ENCODE measurements at places on chromosomes 16 and 17.

GRCh38 chr17:34299027-34299426 lies 13.5 kb downstream of the CCL11 start:
- DNase-seq: no peak

DNA sequence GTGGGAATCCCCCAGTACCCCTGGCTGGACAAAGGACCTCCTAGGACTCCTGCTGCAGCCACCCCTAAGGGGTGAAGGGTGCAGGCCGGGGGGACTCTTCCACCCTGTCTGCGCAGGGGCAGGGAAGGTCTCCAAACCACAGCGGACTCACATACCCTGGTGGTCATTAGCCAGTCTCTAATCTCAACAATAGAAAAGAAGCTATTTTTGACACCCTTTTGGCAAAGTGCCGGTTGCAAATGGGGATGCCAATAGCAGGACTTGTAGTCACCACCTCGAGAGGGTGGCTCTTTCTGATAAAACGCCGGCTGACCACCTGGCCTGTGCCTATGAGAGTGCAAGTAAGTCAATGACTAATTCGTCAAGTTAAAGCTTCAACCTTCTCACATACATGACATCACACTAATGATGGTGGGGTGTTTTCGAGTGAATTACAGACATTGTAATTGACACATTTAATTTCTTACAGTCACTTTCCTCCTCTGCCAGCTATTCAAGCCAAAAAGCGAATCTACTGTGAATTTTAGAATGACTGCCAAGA lies 23.1 kb upstream of the DNAH17 start:
- no peak for DNase-seq

GRCh38 chr17:28878981-28879380 lies 18.6 kb downstream of the FLOT2 start:
- peak; percentile 63 for DNase-seq

- no peak for DNase-seq
Observed at GRCh38 chr16:10667239-10667638, 27.5 kb downstream of the TEKT5 start.

- DNase-seq: no peak
Observed at GRCh38 chr17:40108970-40109824, 8.8 kb upstream of the NR1D1 start.

DNA sequence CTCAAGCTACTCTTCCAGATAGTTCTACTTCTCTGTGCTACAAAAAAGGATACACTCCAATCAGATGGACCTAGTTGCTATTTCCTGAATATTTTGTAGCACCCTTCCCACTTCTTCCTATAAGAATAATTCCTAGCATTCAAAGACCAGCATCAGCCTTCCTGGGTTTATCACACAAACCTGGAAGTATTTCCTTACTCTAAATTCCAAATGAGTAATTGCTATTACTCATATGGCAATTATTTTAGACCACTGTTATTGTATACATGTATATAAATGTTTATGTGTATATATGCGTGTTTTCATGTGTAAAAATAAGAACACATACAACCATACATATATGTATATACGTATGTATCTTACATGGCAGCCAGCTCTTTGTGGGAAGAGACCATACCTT lies 130.6 kb downstream of the MYO1D start:
- DNase-seq: no peak

DNA sequence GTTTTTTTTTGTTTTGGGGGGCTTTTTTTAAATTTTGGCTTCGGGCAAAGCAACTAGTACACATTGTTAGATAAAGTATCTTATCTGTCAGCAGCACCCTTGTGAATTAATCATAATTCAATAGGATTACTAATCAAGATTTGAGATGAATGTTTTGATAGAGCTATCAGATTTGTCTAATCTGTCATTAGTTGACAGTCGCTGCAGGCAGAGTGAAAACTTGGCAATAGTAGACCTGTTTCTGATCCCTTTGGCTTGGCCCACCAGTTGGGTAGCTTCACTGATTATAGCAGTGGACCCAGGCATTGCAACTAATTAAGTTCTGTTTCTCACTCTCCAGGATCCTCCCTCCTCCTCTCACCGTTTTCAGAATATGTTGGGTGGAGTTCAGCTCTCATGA lies 258.6 kb downstream of the IRX3 start:
- DNase-seq: no peak

- no peak for DNase-seq
Observed at GRCh38 chr17:46854515-46854914, 3.1 kb downstream of the WNT9B start.

GRCh38 chr16:75226550-75227360 lies 8.0 kb downstream of the CTRB1 start:
- DNase-seq: no peak

DNA sequence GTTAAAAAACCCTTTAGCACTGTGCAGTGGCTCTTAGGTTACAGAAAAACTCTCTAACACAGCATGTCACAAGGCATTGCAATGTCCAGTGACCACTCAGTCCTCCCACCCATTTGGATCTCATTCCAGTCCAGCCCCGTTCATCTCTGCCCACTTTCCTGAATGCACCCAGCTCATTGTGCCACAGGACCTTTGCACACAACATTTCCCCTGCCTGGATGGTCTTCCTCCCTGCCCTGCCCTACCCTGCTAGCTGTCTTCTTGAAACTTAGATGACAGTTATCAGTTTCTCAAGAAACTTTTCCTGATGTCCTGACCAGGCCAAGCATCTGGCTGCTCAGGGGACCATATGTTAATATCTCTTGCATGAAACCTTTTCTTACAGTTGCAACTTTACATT lies 67.2 kb downstream of the WWP2 start:
- DNase-seq: no peak

DNA sequence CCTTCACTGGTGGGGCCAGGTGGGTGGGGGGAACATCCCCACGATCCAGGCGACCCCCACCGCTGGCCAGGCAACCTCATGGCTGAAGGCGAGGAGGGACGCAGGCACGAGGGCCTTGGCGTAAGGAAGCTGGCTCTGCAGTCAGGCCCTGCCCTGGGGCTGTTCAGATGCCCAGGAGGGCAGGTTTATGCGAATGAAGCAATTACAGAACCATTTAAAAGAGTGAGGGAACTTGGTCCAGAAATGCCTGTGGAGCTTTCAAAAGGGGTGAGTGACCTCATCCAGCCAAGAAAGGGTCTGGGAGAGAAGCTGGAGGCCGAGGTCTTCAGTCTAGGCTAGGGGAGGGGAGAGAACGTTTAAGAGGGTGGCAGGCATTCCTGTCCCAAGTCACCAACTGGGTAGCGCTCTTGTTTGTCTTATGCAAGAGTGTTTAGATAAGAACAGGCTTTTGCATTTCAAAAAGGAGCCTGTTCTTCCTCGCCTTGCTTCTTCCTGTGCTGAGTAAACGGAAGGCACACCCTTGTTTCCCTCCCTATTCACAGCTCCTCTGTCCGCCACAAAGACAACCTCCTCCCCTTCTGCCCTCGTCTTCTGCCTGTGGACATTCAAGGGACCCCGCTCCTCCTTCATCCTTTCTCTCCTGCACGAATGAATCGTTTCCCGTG lies 183.5 kb upstream of the SDK2 start:
- peak; percentile 5 for DNase-seq

GRCh38 chr16:83258366-83258928 lies 549.3 kb upstream of the HSBP1 start:
- no peak for DNase-seq

GRCh38 chr17:68033636-68034451 lies 1.7 kb upstream of the KPNA2 start:
- peak; percentile 58 for DNase-seq

GRCh38 chr17:55398689-55399088 lies 22.9 kb downstream of the MMD start:
- DNase-seq: no peak

- DNase-seq: peak; percentile 95
Observed at GRCh38 chr16:77289331-77289809, 90.2 kb downstream of the SYCE1L start.

DNA sequence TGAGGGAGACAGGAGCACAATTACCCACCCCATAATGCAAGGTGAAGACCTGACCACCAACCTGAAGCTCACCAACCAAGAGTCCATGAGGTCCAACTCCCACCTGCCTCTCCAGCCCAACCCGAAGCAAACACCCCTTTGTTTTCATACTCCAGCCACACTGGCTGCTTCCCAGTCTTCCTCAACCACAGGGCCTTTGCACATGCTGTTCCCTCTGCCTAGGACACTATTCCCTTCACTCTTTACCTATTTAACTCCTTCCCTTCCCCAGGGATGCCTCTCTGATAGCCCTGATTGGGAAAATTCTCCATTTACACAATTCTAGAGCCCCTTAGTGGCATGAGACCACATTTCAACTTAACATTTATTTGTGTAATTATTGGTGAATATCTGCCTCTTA lies 86.0 kb downstream of the VAT1L start:
- no peak for DNase-seq

GRCh38 chr17:63718988-63719387 lies 19.1 kb upstream of the LIMD2 start:
- no peak for DNase-seq

- no peak for DNase-seq
Observed at GRCh38 chr17:47703191-47703591, 9.2 kb downstream of the TBKBP1 start.

- DNase-seq: no peak
Observed at GRCh38 chr16:380762-381011, 1.1 kb downstream of the PGAP6 start.

DNA sequence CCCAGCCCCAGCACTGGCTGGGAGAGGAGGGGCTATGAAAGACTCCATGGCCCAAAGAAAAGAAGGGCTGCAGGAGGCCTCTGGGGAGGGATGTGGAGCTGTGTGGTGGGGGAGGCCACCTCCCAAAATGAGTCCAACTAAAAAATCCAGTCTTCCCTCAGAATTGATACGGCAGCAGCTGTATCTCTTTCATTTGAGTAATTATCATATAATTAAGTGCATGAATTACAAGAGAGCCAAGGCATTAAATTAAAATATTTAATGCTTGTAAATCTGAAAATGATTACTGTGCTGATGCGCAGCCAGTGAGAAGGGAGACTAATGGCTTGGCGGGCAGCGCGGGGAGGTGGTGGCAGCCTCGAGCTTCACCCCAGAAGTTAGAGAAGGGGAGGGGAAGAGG lies 192.8 kb downstream of the C16orf78 start:
- DNase-seq: no peak

GRCh38 chr16:82633964-82634600 lies 7.3 kb downstream of the CDH13 start:
- no peak for DNase-seq

DNA sequence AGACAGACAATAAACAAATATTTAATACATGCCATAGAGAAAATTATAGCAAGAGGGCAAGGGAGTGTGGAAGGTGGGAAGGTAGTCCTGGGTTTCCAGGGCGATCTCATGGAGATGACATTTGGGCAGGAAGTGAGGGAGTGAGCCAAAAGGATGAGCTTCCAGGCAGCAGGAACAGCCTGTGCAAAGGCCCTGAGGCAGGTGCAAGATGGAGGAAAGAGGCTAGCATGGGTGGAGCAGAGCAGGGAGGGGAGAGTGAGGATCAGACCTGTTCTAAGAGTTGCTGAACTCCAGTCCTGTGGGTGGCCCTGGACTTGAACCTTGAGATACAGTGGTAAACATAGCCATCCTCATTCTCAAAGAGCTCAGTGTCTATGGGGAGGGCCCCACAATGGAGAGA lies 94.7 kb downstream of the MGAT5B start:
- no peak for DNase-seq

- peak; percentile 4 for DNase-seq
Observed at GRCh38 chr17:56309897-56310296, 156.6 kb downstream of the ANKFN1 start.

GRCh38 chr16:47043200-47043599 lies 69.7 kb upstream of the DNAJA2 start:
- no peak for DNase-seq

DNA sequence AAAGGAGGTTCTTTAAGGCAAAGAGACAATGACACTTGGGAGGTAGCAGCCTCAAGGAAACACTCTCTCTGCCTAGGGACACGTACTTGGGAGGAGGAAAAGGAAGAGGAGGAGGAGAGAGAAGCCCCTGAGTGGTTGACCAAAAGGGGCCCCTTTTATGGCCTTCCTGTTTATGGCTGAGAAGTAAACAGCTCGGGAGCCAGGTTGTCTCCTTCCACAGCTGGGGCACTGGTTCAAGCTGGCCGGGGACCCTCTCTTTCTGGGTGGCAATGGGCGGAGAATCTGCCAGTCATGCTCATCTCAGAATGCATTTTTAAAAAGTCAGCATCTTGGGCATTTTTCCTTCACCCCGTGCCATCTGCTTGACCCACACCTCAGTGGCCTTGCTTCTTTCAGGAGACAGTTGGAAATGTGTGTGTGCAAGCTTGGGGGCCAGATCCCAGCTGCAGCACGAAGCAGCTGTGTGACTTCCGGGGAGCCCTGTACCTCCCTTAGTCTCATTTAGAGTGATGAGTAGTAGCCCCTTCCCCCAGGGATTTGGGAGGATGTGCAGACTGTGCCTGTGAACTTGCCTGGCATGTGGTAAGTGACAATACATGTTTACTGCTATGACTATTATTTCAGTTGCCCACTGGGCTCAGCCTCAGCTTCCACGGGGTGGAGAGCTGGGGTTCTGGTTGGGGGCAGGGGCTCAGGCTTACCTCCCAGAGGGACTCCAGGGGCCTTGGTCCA lies 33.8 kb upstream of the SALL1 start:
- no peak for DNase-seq
